NCI-H187 treated with DMSO at 0.1 percent for 48 hours (cell line): ENCODE measurements at places on chromosomes 6 and 20.

DNA sequence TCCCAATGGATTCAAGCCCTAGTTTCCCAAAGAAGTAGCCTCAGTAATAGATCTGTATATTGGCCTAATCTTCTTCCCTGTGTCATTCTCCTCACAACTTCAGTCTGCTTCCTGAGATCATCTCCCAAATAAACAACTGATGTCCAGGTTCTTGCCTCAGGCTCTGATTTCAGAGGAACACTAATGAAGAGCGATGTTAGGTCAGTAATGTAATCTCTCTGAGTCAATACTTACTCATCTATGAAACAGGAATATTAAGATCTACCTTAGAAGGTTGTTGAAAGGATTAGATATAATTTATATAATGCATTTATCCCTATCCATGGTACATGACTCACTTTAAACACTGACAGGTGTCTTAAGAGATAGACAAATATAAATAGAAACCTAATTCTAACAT, 246.0 kb upstream of the FLRT3 start:
- no peak for DNase-seq

DNA sequence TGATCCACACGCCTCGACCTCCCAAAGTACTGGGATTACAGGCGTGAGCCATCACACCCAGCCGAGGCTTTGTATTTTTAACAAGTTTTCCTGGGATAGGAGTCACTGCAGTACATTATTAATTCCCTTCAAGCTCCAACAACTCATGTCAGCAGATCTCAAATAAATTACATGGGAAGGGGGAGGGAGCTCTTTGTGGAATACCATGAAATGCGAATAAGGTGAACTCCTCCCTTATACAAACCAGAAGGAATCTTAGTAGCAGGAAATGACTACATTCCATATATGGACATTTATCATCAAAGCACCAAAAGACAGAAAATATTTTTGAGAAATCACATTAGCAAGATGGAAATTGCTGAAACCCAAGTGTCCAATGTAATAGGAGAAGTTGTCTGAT, 2.9 kb downstream of the GSS start:
- no peak for DNase-seq

DNA sequence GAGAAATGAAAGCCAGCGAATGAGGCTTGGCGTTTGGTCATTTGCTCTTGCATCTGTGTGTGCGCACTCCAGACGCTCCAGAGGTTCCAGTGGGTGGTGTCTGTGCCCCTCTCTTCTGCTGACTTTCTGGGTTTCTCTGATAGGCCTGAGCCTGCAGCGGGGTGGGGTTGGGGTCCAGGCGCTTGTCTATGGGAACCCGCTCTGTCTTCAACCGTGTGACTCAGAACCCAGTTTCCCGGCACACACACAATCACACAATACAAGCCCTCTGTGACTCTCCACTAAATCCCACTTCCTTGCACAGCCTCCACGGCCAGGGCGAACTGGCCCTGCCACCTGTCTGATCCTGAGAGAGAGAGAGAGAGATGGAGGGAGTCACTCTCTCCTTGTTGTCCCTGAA, 24.6 kb downstream of the RBM38 start:
- no peak for DNase-seq

- no peak for DNase-seq
These were observed 153.9 kb downstream of the SOX4 start for GRCh38 chr6:21747441-21747840.

DNA sequence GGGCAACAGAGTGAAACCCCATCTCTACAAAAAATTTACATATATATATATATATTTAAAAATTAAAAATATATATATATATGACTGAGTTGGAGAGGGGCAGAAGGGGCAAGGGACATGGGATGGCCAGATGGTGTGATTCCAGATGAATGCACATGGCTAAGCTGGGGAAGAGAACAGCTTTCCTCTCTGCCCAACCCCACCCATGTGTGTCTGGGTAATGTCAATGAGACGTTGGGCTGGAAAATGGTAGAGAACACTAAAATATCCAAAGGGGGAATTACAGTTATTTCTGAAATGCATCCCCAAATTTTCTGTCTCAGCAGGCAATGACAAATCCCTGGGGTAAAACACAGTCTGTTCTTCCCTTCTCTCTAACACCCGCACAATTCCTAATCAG, 31.2 kb upstream of the CCND3 start:
- DNase-seq, result no peak

DNA sequence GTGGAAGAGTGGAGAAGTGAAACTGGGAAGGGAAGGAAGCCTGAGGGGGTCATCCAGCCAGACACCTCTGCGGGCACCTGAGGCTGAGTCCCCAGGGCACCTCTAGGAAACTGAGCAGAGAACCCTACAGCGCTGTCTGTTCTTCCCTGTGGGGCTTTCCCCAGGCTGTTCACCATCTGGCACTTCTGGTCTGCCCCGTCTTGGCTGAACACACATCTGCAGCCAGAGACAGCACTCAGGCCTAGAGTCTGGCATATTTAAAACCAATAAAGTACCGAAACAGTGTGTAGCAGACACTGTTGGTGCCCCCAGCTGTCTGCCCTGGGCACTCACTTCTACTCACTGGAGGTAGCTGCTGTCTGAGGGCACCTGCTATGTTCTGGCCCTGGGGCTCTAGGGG, 9.4 kb upstream of the ARFGEF2 start:
- DNase-seq, result no peak

DNA sequence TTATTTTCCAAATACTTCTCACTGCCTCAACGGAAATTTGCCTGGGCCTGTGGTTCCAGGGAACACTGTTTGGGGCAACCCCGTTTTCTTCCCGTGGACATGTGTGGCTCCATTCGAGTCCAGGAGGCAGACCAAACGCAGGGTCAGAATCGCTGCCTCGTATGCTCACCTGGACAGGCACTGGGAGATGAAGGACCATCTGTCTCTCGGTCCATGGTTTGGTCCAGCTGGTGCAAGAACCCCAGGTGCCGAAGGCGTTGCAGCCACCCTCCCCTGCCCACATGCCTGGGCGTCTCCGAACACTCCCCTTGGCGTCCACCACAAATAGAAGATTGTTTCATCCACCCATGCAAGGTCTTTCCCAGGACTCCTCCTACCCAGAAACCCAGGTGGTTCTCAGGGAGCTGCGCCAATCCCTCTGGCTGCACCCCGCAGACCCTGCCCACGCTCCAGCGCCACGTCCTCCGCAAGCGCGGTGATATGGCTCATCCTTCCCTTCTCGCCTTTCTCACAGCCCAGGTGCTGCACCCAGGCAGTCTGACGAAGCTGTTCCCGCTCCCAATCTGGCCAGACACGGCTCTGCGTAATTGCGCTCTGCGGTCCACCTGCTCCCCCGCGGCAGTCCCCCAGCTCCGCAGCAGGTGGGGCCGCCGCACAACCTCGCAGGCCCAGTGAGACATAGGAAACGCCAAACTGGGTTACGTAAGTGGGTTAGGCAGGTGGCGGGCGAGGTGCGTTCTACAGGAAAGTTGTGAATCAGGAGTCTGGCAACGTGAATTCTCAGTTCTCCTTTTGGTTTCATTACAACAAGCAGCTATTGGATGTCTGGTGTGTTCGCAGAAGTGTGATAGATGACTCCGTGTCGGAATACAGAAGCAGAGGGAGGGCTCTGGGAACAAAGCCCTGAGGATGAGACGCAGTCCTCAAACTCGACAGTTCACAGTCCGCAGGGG, 146.2 kb upstream of the ECI2 start:
- peak; percentile 50 for DNase-seq

- no peak for DNase-seq
These were observed 124.3 kb upstream of the TMEM170B start for GRCh38 chr6:11413117-11413687.

GRCh38 chr6:168031411-168031971, 34.0 kb downstream of the KIF25 start:
- DNase-seq, result no peak

GRCh38 chr6:56144538-56145324, 102.6 kb downstream of the COL21A1 start:
- DNase-seq, result no peak

GRCh38 chr6:5744497-5744896, 262.2 kb downstream of the NRN1 start:
- no peak for DNase-seq

DNA sequence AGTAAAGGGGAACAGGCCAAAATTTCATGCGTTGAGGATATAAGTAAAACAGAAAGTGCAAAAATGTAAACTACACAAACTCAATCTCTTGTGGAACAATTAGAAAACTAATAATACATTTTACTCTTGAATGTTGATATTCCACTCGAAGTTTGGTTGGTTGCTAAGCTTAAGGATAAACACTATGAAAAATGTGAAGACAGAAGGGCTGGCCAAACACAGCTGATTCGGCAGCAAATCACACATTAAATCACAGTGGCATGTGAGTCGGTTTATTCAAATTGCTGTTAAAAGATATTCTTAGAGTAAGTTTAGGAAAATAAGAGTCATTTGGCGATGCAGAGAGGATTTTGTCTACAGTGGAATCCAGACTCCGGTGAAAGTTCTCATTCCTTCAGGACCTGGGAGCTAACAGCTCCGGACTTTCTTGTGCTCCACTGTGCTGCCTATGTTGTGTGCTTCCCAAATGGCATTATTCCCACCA, 1.4 kb upstream of the EPM2A start:
- DNase-seq, result no peak

GRCh38 chr6:137944793-137945498, 77.9 kb downstream of the TNFAIP3 start:
- DNase-seq, result no peak

GRCh38 chr20:24729896-24730605, 219.0 kb upstream of the CST7 start:
- no peak for DNase-seq

DNA sequence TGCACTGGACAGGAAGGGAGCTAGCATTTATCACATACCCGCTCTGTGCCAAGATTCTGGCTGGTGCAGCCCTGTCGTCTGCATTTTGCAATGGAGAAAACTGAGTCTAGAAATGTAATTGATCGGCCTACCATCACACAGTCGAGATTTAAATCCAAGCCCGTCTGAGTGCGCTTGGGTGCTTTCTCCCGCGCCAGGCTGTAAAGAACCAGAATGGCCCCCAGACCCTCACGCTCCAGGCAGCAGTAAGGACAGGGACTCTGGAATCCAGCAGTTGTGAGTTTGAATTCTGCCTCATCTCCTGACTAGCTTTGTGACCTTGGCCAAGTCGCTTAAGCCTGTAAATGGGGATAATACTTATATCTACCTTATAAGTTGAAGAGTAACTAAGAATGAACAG, 10.8 kb downstream of the DYNLRB1 start:
- no peak for DNase-seq

DNA sequence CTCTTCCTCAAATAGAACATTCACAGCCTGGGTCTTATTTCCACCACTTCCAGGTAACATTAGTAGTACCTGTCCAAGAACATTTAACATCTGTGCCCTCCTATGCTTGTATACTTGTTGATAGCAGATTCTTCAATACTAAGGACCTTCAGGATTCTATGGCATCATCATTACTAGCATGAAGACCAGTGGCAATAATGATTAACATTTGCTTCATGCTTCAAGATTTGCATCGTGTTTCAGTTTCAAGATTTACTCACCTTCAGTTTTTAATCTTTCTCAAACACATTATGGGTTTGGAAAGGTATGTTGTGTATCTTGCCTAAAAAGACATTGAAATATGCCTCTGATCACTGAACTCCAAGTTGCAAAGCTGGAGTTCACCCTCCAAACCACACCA, 412.8 kb upstream of the NRSN1 start:
- DNase-seq, result no peak

DNA sequence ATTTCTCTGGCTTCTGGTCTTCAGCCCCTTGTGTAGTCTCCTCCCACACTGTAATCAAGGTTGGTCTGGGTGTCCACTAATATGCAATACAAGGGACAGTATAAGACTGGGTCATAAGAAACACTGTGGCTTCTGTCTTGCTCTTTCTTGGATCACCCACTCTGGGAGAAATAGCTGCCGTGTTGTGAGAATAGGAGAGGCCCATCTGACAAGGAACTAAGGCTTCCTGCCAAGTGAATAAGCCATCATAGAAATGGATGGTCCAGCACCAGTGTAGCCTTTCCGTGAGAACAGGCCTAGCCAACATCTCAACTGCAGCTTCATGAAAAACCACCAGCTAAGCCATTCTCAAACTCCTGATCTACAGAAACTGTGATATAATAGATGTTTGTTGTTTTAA, 23.3 kb downstream of the BAG2 start:
- no peak for DNase-seq

- DNase-seq, result no peak
These were observed 63.5 kb downstream of the TRMT6 start for GRCh38 chr20:5886788-5887187.

DNA sequence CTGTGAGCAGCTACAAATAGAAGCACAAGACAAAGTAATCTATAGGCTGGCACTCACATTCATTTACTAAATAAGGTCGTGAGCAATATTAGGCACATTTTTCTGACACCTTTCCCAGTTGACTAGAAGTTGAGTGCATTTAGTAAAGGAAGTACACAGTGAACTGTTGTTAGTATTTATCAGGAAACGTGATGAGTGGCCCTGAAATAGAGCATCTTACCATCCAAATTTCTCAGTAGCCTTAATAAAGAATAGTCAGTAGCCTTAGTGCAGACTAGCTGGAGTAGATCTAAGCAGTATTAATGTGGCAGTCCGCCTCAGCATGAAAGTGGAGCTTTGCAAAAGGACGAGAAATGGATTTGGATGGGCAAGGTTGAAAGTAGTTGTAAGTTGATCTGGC, 205.5 kb upstream of the QKI start:
- no peak for DNase-seq

GRCh38 chr6:87378947-87379346, 28.8 kb upstream of the CFAP206 start:
- DNase-seq, result no peak

DNA sequence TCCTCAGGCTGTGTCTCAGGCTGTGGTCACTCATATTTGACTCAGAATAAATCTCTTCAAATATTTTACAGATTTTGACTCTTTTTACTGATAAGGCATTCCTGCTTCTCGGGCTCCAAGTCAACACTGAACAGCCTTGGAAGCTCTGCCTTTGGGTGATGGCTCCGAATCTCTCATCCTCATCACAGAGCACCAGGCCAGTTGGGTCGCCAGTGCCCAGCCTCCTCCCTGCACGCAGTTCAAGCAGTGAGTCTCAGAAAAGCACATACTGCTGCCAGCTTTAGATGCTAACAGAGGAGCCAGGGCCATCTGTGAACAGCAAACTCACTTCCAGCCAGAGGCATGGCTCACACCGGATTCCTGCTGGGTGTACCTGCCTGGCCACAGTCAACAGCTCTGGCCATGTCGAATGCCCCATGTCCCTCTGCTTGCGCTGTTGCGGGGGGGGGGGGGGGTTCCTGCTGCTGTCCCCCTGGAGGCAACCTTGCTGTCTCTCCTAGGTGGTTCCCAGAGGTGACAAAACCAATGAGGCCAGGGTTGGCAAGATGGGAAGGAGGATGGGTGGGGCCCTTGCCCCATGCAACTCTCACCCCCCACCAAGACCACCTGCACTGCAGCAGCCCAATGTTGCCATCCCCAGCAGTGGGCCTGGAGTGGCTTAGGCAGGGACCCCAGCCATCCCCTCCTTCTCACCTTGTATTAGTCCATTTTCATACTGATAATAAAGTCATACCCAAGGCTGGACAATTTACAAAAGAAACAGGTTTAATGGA, 248.8 kb downstream of the ERMARD start:
- no peak for DNase-seq
